ENCODE measurements at places on chromosomes 4 and X.

DNA sequence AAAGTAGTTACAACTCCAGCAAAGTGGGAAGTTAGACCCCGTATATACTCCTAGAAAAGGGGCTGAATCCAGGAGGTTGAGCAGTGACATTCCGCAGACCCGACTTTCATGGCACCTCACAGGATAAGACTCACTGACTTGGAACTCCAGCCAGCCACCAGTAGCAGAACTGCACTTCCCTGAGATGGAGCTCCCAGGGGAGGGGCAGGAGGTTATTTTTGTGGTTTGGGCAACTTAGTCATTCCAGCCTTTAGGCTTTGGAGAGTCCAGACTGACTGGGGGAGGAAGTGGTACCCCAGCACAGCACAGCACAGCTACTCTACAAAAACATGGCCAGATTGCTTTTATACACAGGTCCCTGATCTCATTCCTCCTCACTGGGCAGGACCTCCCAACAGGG lies 319.1 kb downstream of the PCDH19 start:
- DNase-seq = no peak

GRCh38 chr4:134888156-134888555 lies 686.6 kb upstream of the PABPC4L start:
- no peak for DNase-seq

DNA sequence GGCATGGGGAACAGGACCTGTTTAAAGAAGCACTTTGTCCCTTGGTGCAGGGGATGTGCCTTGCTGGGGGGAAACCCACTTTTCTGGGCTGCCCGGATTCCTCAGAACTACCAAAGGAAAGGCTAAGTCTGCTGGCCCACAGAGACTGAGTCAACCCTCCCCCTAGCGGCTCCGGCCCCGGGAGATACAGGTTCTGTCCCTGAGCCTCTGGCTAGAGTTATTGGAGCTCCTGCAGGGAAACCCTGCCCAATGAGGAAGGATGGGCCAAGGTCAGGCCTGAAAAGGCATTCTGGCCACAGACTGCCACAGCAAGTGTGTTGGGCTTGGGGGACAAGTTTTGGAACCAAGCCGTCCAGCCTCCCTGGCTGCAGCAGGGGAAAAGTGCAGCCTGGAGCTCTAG lies 490.9 kb upstream of the ACTRT1 start:
- no peak for DNase-seq

DNA sequence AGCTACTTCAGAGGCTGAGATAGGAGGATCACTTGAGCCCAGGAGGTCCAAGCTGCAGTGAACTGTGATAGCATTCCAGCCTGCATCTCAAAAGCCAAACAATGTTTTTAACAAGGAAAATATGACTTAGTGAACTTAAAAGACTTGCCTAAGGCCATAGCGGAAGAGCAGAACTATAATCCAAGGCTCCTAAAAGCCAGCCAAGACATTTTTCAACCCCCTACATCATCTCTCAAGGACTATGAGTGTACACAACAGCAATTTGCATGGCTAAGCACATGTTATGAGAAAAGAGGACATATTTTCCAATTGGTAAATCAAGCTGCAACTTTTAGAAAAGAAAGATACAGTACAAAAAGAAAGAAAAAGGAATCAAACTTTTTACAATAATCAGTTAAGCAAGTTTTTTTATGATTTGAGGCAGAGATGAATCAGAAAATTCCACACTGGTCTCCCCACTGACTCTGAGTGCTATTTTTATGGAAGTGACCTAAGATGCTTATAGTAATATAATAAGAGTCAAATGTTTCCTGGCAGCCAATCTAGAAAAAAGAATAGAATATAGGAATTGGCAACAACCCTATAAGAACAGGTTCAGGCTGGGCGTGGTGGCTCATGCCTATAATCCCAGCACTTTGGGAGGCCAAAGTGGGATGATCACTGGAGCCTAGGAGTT lies 9.8 kb upstream of the ACOT9 start:
- DNase-seq = no peak

DNA sequence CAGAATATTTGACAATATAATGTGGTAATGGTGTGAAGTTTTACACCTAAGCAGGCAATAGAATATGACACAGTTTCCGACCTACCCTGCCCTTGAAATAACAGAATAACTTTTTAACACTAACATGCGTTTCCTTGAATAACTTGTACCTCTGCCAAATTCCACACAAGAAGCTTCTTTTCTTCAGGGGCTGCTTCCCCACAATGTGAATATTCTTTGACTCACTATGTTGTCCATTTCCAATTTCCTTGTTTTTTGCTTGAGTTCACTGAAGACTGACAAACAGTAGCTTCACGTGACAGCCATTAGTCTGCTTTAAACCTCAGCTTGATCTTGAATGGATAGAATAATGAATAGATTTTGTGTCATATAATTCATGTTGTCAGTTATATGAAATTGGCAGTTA lies 14.3 kb downstream of the SHROOM3 start:
- no peak for DNase-seq

GRCh38 chr4:114487101-114487500 lies 111.5 kb upstream of the UGT8 start:
- DNase-seq = no peak

GRCh38 chr4:30860978-30861377 lies 140.8 kb downstream of the PCDH7 start:
- no peak for DNase-seq

- no peak for DNase-seq
Observed at GRCh38 chrX:17616936-17617335, 120.4 kb upstream of the SCML1 start.

- no peak for DNase-seq
Observed at GRCh38 chrX:147779173-147779572, 132.5 kb upstream of the FMR1 start.

DNA sequence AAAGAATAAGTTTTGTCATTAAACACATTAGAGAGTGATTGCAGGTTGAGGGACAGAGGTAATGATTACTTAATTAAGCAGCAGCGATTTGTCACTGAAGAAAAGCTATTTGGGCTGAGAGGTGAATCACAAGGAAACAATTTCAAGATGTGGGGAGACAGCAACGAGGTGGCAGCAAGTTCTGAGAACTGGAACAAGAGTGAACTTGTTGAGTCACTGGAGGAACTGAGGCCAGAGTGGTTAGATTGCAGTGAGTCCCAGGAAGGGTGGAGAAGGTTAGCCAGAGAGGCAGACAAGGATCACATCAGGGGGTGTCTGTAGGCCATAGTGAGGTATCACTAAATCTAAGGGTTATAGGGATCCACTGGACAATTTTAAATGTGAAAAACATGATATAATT lies 57.9 kb upstream of the TMPRSS11A start:
- no peak for DNase-seq

GRCh38 chr4:71814433-71814832 lies 30.6 kb upstream of the GC start:
- DNase-seq = no peak

GRCh38 chrX:48505481-48505880 lies 3.3 kb upstream of the PORCN start:
- DNase-seq = no peak

GRCh38 chrX:51158231-51158630 lies 174.4 kb upstream of the NUDT10 start:
- DNase-seq = no peak

- DNase-seq = no peak
Observed at GRCh38 chr4:3413675-3414420, 27.9 kb upstream of the HGFAC start.
